Naive thymus-derived CD8-positive, alpha-beta T cell (primary cell): ENCODE measurements at places on chromosomes 3 and 15.

DNA sequence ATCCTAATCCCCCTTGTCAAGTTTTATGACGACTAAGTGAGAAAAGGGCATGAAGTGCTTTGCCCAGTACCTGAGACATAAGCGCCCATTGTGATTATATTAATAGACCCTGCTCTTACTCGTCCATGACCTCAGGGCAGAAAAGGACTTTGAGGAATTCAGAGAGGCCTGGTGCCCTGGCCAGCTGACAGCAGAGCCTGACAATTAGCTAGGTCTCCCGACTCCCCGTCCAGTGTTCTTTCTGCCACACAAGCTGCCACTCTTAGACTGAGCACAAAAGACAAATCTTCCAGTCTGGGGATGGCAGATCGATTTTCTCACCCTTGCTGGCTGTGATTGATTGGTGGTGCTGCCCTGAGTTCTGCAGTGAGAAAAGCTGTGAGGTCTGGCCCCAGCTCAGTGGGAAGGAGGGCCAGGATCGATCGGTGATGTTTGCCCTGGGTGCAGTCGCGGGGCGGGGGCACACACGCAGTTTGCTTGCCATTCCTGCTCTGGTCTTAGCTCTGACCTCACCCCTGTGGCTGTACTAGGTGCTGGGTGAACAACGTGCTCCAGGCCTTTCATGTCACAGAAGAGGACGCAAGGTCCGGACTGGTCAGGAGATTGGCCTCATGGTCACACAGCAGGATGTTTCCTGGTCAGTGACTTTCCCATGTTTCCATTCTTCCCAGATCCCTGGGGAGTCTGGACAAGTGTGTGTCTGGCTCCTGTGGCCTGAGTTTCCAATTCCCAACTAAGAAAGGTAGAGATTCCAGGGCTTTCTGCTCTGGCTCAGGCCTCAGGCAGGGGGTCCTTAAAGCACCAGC is 67.4 kb upstream of the TLE3 start:
- no peak for DNase-seq

DNA sequence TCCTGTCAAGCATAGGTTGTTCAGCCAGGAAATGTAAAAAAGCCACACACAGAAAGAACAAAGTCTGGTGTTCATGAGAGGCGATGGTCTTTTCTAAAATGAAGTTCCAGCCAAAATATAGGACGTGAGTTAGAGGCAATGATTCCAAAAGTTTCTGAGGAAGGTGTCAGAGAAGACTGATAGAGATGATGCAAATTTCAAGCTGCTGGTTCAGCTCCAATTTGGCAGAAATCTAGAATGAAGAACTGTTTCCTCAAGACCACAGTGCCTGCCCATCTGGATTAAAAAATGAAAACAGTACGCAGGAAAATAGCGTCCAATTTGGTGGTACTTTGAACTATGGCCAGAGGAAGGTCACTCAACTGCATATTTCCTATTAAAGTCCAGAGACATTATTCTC is 672.9 kb downstream of the SQOR start:
- DNase-seq = no peak

DNA sequence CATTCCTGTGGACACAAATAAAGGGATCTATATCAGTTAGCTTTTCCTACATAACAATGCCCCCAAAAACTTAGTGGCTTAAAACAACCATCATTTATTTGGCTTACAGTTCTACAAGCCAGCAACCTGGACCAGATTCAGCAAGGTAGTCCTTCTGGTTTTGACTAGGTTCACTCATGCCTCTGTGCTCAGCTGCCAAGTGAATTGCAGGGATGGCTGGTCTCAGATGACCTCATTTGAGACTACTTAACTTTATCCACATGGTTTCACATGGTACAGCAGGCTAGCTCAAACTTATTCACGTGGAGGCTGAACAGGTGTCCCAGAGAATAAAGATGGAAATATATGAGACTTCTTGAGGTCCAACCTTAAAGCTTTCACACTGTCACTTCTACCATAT is 119.3 kb upstream of the BFSP2 start:
- DNase-seq = no peak

- DNase-seq = no peak
Measured at GRCh38 chr3:116191409-116191808, 253.9 kb downstream of the LSAMP start.

DNA sequence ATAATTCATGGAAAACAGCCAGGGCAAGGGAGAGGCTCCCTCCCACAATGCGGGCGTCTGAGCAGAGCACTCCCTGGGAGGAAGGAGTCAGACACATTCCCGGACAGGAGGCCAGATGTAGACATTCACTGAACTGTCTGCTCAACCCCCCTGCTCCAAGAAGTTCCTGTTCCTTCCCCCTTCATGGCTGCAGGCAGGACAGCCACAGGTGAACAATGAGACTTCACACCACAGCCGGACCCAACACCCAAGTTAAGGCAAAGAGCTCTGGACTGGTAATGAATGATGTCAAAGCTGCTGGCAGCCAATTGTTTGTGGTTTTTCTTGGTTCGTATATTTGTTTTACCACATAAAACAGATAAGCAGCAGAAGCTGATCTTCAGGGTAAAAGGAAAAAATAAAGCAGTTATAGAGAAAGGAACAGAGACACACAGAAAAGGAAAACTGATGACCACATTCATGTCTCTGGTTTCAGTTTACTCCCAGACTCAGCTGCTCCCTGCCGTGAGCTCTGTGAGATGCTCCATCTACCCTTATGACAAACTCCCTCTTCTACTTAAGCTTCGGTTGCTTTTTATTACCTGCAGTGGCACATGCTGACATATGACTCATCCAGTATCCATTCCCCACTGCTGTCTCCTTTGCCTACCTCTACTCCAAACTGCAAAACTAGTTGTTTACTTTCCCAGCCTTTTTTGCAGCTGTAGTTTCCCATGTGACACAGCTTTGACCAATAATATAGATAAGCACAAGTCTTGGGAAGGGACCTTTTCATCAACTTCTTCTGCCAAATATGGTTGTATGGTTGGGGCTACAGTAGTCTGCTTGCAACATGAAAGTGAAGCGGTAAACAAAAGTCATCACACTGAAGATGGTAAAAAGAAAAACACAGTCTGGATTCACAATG is 33.1 kb downstream of the DZIP1L start:
- DNase-seq = no peak

DNA sequence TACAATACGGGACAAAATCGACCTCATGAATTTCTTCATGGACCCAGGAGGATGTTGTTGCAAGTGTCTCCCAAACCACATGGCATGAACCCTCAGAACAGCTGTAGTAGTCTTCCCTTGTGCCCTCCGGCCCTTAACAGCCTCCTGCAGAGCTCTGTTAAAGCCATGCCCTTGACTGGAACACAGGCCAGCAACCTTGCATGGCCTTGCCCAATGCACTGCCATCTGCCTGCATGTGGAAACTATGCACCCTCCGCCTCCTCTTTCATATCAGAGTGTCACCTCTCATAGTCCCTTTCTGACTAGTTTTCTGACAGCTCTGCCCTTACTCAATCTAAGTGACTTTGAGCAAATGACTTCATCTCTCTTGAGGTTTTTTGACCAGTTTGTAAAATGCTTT is 39.4 kb upstream of the TRIM71 start:
- DNase-seq = no peak

DNA sequence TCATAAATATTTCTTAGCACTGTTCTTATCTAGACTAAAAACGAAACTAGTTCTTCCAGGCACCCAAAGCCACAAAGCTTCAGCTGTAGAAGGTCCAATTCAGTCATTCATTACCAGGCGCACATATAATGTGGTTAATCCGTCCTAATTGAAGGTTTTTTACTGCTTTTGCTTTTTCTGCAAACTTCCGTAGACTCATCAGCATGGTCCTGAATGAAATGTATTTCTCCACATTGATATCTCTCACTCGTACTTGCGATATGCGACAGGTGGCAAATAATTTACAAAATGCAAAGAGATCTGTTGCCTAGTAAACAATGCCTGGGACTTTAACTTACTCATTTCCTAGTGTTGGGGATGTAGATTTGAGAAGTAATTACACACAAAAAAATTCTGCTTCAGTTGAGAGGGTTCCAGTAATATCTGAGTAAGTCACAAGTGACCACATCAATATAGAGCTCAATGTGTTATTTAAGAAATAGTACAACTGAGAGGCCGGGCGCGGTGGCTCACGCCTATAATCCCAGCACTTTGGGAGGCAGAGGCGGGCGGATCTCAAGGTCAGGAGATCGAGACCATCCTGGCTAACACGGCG is 75.0 kb upstream of the MBNL1 start:
- peak; percentile 49 for DNase-seq

- DNase-seq = no peak
Measured at GRCh38 chr3:177469216-177469615, 271.9 kb upstream of the TBL1XR1 start.

DNA sequence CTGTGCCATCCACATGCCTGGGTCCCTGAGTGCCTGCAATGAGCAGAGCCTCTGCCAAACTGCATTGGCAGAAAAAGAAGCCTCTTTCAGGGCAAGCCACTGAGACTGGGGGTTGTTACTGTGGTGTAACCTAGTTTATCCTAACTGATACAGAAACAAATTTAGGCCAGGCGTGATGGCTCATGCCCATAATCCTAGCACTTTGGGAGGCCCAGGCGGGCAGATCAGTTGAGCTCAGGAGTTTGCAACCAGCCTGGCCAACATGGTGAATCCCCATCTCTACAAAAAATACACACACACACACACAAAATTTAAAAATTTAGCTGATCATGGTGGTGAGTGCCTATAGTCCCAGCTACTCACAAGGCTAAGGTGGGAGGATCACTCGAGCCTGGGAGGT is 221.6 kb downstream of the TBC1D2B start:
- no peak for DNase-seq

GRCh38 chr15:23566651-23567050 is 1.2 kb downstream of the MKRN3 start:
- DNase-seq = no peak

DNA sequence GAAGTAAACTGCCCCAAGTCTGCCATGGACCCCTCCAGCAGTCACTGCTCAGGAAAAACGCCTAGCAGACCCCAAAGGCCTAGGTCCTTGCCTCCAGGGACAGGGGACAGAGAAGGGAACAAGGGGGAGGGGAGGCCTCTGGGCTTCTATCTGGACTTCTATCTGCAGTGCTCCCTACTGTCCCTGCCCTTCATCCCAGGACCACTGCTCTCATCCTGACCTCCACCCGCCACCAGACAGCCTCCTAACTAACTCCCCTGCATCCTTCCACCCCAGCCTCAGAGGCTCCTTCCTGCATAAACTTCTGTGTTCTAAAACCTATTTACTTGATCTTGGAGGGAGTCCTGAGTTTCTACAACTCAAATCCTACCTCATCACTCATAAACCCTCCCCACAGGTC is 25.4 kb downstream of the SEMA7A start:
- DNase-seq = no peak

- no peak for DNase-seq
Measured at GRCh38 chr3:96209699-96210098, 604.7 kb upstream of the EPHA6 start.

DNA sequence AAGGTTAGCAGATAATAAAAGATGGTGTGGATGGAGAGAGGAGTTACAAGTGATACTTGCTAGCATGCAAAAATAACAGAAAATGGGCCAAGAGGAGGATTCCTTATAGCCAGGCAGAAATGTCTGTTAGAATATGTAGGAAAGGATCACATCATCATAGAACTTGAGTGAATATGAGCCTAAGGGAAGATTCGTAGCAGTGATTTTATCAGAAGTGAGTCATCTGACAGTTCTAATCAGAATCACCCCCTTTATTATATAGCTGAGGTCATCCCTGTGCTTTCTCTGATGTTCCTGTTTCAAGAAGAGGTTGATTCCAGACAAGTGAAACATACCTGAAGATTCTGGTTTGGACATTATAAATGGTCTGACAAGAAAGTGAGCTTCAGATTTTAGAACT is 22.9 kb downstream of the EXOG start:
- no peak for DNase-seq

DNA sequence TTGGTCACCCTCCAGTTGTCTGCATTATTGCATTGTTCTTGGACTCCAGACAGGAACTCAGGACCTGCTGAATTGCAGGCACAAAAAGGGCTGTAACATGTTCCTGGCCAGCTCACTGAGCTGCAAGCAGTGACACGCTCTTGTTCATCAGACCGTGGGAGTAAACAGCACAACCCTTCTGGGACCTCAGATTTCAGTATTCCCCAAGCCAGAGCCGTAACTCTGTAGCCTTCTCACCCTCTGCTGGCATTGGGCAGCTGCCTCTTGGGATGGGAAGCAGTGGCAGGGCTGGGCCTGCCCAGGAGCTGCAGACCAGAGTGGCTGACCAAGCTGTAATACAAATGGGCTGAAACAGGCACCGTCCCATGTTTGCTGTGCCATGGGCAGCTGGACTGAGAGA is 607.1 kb upstream of the BCHE start:
- no peak for DNase-seq

GRCh38 chr3:105812194-105812586 is 56.6 kb downstream of the CBLB start:
- no peak for DNase-seq

DNA sequence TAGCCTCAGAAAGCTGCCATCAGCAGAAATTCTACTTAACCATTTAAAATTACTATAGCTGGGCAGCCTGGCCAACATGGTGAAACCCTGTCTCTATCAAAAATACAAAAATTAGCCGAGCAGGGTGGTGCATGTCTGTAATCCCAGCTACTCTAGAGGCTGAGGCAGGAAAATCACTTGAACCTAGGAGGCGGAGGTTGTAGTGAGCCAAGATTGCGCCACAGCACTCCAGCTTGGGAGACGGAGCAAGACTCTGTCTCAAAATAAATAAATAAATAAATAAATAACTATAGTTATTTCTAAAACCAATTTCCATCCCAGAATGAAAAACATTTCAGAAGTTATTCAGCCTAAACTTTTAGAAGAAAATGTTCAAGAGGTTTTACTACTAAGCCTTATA is 25.1 kb downstream of the LRRFIP2 start:
- DNase-seq = no peak

GRCh38 chr3:195095704-195096036 is 175.3 kb downstream of the XXYLT1 start:
- peak; percentile 43 for DNase-seq

GRCh38 chr15:46518381-46518780 is 883.6 kb downstream of the SQOR start:
- no peak for DNase-seq

- no peak for DNase-seq
Measured at GRCh38 chr15:70704166-70704565, 59.2 kb downstream of the UACA start.

GRCh38 chr3:190053919-190054672 is 66.6 kb downstream of the P3H2 start:
- DNase-seq = no peak

- no peak for DNase-seq
Measured at GRCh38 chr3:122310361-122310760, 14.7 kb upstream of the CSTA start.

DNA sequence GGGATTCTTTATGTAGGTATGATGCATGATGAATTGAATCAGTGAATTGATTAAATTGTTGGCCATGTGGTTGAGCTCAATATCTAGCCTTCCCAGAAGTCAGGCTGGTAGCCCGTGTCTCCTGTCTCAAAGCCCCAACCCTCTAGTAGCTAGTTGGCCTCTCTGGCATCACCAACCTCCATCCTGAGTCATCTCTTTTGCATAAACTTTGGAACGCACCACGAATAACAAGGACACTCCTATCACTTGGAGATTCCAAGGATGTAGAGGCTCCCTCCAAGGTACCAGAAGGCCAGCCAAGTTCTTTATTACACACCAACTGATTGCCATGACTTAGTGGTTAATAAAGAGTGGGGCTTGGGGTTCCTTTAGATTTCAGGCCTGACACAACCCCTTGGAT is 148.4 kb downstream of the APBA2 start:
- DNase-seq = no peak
